ENCODE measurements at places on chromosomes 13 and 19.

- peak; percentile 91 for DNase-seq
These were observed 22.3 kb downstream of the IER2 start for GRCh38 chr19:13172346-13173138.

DNA sequence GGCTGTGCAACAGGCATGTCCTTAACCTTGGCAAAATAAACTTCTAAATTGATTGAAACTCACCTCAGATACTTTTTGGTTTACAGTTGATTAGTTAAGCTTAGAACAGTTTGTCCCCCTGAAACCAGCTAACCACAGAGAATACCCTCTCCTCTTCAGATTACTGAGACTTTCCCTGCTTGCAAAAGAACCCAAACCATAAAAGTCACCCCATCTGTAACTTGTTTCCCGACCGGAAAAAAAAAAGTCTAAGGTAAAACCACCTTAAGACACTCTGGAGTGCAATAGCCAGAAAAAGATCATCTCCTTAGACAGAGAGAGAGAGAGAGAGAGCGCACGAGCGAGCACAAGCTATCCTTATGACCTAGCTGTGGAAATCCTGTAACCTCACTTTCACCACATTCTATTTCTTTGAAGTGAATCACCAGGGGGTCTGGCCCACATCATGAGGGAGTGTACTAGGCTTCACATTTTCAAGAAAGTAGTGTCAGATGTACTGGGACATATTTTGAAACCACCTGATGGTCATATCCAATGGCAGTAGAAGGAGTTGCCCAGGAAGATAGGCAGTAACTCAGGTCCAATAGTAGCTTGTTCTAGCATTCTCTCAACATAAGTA, 11.1 kb upstream of the GTF2F2 start:
- peak; percentile 76 for DNase-seq

DNA sequence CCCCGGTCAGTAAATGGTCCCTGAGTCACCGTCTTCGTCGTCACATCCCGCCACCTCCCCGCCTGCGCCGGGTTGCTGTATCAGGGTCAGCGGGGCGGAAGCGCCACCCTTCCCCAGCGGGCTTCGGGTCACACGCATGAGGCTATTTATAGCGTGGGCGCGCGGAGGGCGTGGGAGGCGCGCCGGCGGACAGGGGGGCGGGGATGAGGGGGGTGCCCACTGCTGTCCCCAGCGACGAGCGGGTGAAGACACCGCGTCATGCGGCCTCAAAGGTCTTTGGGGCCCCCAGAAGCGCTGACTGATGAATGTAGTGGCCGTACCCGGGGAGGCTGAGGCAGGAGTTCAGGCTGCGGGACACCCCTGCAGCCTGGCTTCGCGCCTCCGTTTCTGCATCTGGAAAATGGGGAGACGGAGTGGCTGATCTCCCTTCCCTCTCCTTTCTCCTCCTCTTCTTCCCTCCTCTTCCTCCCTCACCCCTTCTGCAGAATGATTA, 7.9 kb downstream of the UNC13A start:
- DNase-seq, result peak; percentile 61

DNA sequence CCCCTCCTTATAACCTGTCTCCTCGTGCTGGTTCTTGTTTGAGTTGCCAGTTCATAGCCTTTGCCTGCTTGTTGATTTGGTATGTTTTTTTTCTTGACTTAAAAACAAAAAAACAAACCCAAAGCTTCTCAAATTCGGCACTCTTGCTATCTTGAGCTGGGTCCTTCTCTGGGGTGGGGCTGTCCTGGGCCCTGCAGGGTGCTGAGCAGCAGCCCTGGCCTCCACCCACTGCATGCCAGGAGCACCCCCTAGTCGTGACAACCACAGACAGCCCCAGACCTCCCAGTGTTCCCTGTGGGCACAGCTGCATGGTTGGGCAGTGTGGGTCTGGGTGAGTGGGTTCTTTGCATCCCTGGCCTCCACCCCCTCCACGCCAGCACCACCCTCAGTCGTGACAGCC, 27.8 kb downstream of the KDM4B start:
- DNase-seq, result no peak

GRCh38 chr13:111515635-111516034, 195.2 kb downstream of the TEX29 start:
- DNase-seq, result no peak

DNA sequence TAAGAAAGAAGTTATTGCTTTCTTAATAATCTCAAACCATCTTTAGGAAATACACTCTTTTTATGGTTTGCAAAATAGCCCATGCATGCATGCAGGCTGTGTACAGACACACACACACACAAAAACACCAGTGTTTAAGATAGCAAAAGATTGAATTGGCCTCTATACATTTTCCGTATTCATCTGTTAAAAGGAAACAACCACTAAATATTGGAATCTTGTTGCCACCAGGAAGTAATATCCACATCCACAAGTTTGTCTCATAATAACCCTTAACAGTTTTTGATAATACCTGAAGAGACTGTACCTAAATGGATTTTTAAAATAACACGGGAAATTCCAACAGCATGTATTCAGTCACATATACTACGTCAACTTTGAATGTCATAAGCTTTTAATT, 7.3 kb upstream of the MAB21L1 start:
- no peak for DNase-seq

DNA sequence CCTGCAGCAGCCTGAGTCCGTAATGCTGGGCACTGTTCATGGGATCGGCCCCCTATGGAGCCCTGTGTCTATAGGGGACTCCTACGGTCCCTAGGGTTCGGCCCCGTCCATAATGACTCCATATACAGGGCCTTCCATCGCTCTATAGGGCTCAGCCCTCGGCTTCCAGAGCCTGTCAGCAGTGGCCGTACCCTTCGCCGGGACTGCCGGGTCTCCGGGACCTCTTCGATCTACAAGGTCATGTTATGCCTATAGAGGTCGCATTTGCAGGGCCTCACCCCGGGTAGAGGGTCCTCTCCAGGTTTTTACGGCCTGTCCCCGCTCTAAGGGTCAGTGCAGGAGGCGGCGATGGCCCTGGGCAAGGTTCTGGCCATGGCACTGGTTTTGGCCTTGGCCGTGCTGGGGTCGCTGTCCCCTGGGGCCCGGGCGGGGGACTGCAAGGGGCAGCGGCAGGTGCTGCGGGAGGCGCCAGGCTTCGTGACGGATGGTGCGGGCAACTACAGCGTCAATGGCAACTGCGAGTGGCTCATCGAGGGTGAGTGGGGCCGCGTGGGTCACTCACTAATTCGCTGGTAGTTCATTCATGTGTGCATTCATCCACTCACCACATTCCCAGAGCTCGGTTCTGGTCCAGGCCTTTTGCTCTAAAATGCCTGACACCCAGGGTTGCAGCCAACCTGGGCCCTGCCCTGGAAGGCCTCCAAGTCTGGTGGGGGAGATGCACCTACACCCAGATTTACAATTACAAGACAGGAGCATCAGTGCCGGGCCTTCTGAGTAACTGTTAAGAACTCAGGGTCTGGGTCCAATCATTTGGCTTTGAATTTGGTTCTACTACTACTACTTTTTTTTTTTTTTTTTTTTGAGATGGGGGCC, 699 bp downstream of the MEGF8 start:
- peak; percentile 27 for DNase-seq

DNA sequence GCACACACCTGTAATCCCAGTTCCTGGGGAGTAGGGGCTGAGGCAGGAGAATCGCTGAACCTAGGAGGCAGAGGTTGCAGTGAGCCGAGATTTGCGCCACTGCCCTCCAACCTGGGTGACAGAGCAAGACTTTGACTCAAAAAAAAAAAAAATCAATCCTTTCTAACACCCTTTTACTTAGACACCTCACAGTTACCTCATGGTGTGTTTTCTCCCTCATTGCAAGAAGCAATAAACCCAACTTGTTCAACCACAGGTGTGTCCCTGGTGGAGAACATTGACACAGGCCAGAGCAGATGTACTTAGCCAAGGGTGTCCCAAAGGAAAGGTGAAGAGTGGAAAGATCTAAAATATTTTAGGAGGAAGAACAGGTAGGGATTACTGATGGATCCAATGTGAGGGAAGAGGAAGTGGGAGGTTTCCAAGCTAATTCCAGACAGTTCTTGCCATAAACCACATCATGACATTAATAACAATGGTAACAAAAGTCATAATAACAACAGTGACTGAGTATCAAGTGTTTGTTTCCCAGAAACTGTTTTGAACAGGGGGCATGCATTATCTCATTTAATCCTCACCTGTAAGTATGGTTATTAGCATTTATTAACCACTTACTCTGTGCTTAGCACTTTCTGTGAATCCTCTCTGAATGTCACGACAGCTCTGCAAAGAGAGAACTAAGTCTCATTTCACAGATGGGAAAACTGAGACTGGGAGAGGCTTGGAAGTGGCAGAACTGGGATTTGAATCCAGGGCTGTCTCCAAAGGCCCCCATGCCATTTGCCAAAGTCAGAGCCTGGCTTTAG, 3.1 kb upstream of the LYPD3 start:
- no peak for DNase-seq

- peak; percentile 89 for DNase-seq
These were observed 67.1 kb upstream of the KPNA3 start for GRCh38 chr13:49859560-49859959.

DNA sequence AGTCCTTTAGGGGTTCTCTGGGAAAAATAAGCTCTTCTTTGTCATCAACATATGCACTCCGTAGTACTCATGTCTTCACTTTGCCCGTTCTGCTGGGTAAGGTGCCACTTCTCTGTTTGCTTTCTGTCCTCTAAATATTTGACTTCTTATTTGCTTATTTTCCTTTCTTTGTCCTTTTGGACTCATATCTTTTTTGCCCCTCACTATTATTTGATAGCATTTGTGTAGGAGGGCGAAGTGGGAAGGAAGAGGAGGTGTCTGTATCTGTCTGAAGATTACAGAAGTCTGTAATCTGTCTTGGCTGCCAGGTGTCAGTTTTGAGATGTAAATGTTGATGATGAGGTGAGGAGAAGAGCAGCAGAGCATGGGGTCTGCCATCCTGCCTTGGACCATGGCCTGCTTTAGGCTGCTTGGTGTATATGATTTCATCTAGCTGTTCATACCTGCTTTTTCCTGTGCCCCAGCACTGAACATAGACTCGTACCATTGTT, 30.8 kb downstream of the USPL1 start:
- no peak for DNase-seq

GRCh38 chr19:11174336-11174735, 18.8 kb upstream of the SPC24 start:
- no peak for DNase-seq

DNA sequence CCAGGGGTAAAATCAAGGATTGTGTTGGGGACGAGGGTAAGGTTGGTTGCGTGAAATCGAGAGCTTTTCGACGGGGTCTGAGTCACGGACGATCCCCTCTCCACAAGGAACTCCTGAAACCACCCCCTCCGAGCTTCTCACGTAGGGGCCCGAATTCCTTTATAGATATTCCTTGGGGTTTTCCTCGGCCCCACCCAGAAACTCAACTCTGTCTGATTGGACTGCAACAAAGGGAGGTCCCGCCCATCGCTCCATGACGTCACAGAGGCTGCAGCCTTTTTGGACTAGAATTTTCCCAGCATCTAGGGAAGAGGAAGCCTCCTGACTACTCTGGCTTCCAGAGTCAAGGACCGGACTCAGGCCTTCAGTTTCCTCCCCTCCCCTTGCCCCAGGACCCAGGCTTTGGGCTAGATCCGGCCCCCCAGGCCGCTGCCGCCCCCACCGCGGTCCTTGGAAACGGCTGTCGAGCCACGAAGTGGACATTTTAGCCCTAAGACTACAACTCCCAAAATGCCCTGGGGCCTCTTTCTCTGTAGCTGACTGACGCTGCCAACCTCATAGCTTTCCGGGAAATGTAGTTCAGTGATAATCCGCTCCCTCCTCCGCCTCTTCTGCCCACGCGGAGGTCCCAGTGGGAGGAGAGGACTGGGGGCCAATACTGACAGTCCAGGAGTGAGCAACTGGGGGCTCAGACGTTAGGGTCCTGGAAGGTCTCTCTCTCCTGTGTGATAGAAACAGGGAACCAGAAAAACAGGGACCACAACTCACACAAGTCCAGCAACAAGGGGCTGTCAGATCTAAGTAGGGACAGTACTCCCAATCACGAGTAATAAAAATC, at the start of gene IZUMO1:
IZUMO1 (minus strand) TSS at position 172 of the 838 bp plus-strand sequence. CDS start 1,050 bp downstream, outside the sequence.
- DNase-seq, result peak; percentile 95

DNA sequence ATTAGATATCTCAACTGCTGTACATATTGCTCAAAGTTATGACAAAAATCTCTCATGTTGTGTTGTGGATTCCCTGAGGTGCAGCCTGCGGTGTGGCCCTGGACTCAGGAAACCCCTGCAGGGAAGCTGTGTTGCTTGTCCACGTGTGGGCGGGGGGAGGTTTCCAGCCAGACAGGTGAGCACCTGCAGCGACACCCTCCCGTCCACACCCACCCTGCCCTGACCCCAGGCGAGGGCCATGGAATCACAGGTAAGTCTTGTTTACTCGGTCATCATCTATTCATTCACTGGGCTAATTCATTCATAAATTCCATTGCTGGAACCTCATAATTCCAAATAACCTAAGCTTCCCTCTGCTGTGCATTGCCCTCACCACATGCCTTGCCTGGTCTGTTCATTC, 14.1 kb downstream of the PLPP2 start:
- DNase-seq, result no peak

- no peak for DNase-seq
These were observed 505 bp downstream of the PAF1 start for GRCh38 chr19:39390451-39390750.

GRCh38 chr19:18725841-18726770, 42.6 kb downstream of the CRTC1 start:
- DNase-seq, result no peak

GRCh38 chr13:47120282-47120681, 223.4 kb upstream of the HTR2A start:
- no peak for DNase-seq

GRCh38 chr19:3617463-3617862, 9.1 kb downstream of the CACTIN start:
- no peak for DNase-seq

GRCh38 chr13:98749501-98749900, 3.0 kb downstream of the SLC15A1 start:
- peak; percentile 79 for DNase-seq

- DNase-seq, result no peak
These were observed 11.8 kb downstream of the FXYD5 start for GRCh38 chr19:35166100-35167063.

DNA sequence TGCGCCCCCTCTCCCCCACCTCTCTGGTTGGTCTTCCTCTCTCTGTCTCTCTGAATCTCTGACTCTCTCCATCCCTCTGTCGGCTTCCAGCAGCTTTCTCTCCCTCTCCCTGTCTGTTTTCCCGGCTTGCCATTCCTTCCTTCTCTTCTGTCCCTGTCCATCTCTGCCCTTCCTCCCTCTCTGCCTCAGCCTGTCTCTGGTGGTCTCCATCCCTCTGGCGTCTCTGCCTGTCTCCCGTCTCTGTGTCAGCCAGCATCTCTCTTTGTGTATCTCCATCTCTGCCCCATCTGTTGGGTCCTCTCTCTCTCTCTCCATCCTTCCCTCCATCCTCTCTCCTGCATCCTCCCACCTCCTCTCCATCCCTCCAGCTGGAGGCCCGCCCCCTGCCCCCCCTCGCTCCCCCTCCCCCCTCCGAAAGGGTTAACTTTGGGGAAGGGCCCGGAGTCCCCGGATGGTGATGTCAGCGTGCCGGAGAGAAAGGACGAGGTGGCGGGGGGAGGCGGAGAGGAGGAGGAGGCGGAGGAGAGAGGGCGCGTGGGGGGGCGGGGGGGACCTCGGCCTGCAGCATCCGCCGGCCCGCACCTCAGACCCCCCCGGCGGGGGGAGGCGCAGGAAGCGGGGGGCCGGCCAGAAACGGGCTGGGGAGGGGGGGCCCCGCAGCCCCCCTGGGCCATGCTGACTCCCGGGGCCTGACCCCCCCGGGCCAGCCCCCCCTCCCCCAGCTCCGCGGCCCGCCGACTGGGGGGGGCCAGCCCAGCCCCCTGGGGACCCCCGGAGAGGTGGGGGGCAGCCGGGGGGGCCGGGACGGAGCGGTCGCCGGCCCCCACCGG, at the start of gene BRSK1:
BRSK1 (plus strand) TSS at position 450 of the 830 bp plus-strand sequence. CDS start 446 bp downstream, outside the sequence.
- peak; percentile 87 for DNase-seq

Data from astrocyte of the hippocampus (primary cell).